ENCODE measurements at places on chromosomes 3 and 15.

DNA sequence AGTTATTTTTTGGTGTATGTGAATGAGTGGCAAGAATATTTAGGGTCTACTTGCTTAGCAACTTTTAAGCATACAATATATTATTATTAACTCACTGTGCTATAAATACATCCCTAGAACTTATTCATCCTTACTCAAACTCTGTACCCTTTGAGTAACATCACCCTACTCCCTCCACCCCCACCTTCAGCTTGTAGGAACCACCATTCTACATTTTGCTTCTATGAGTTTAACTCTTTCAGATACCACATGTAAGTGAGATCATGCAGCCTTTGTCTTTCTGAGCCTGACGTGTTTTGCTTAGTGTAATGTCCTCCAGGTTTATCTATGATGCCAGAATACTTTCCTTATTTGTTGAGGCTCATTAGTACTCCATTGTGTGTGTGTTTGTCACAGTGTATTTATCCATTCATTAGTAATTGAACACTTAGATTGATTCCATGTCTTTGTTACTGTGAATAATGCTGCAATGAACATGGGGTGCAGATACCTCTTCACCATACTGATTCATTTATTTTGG, 526.9 kb downstream of the PYDC2 start:
- no peak for DNase-seq

- DNase-seq: no peak
These were observed 43.2 kb downstream of the RAF1 start for GRCh38 chr3:12620729-12621128.

GRCh38 chr3:141735770-141736465, 2.2 kb upstream of the RNF7 start:
- DNase-seq: no peak

GRCh38 chr3:4983739-4984510, 4.7 kb downstream of the BHLHE40 start:
- no peak for DNase-seq

DNA sequence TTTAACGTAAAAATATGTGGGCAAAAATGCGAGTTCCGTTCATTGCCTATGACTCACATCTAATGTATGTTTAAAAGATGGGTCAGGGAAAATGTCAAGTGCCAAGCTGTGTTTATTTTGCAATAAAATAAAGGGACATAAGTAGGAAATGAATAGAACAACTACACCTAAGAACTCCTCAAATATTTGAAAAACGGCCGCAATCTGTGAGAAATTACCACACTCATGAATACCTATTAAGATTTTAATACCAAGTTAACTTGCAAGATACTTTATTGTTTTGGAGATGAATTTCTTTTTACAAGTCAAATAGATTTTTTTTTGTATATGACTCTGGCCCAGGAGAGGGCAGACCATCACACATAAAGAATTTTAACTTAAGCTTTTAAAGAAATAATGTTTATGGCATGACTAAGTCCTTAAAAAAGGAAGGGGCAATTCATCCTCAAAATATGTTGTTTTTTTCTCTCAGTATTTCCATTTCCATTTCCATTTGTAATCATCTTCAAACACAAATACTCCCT, 152.7 kb downstream of the SUCNR1 start:
- DNase-seq: no peak

DNA sequence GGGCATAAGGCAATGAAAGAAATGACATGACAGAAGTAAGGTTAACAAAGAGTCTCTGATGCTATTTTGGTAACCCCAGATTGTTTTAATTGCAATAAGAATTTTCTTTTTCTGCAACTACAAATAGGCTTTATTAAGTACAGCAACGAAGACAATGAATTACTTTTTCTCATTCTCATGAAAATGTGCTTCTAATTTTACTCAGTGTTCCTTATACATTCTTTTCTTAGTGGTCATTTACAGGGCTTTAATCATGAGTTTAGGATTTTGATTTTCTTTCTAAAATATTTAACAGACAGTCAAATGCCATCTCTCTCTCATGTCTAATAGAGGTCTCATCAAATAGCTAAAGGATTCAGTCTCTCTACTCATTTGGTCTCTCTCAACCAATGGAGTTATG, 452.1 kb downstream of the RAP2B start:
- no peak for DNase-seq

DNA sequence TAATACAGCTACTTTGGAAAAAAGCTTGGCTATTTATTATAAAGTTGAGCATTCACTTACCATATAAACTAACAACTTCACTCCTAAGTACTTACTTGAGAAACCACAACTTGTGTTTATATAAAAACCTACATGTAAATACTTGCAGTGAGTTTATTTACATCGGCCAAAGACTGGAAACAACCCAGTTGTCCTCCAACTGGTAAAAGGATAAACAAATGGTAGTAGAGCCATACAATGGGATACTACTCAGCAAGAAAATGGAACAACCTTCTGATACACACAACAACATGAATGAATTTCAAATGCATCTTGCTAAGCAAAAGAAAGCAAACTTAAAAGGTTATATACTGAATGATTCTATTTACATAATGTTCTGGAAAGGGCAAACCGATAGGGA, 63.7 kb downstream of the SLC7A14 start:
- DNase-seq: no peak

All from NCI-H187 treated with DMSO at 0.1 percent for 48 hours (cell line).